ENCODE measurements at places on chromosomes 5 and 9.

DNA sequence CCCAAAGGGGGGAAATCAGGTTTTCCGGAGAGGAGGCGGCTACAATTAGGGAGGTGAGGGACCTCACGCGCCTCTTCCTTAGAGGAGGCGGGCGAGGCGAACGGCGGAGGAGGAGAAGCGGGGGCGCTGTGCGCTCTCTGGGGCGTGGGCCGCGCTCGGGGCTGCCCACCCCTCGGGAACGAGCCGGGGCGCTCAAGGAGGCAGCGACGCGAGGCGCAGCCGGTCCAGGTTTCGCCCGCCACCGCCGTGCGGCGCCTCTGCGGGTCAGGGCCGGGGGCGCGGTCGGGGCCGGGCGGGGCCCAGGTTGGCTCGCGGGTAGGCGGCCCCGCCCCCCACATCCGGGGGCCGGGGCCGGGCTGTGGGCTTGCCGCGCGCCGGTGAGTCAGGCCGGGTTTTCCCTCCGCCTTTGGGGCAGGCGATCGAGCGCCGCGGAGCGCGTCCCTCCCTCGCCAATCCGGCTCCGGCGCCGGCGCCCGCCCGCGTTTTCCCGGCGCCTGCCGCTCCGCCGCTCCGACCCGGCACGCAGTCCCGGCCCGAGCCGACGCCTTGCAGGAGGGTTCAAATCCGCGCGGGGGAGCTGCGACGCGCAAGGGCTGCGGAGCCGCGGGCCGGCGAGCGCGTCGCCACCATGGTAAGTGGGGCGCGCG lies at the start of gene N4BP3:
Gene N4BP3 (plus strand): TSS at position 392 of the 647 bp plus-strand sequence. CDS start 6,052 bp downstream, outside the sequence.
- DNase-seq, result peak; percentile 45

DNA sequence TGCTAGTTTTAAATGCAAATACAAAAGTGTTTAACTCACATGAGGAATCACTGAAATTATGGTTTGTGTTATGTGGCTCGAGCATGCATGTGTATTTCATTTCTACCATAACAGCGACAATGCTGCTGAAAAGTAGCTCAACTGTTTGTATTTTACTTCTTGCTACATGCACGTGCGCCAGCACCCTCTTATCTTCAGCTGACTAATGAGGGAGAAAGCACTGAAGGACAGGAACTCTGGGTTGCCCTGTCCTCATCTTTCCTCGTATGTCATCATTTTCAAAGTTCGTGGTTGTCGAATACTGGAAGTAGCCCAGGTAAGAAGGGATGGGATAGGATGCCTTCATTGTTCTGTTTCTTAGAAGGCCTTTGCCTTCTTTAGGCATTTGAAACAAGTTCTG lies 120.3 kb downstream of the SYK start:
- DNase-seq, result no peak

- DNase-seq, result no peak
These were observed 23.2 kb upstream of the RCL1 start for GRCh38 chr9:4769321-4770080.

DNA sequence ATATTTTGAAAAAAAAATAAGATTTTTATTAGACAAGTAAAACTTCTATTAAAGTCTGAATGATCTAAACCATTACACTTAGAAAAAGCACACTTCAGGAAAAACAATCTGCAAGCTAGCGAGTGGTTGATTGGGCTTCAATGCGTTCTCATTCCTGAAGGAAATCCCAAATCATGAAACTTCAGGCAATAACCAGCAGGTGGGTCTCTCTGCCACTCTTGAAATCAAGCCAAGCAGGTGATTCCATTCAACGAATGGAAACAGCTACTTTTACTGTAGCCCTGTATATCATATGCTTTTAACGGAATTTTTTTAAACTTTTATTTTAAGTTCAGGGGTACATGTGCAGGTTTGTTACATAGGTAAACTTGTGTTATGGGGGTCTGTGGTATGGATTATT lies 234.5 kb upstream of the TRPM3 start:
- no peak for DNase-seq

- DNase-seq, result no peak
These were observed 219.6 kb upstream of the ZNF462 start for GRCh38 chr9:106643211-106643930.

DNA sequence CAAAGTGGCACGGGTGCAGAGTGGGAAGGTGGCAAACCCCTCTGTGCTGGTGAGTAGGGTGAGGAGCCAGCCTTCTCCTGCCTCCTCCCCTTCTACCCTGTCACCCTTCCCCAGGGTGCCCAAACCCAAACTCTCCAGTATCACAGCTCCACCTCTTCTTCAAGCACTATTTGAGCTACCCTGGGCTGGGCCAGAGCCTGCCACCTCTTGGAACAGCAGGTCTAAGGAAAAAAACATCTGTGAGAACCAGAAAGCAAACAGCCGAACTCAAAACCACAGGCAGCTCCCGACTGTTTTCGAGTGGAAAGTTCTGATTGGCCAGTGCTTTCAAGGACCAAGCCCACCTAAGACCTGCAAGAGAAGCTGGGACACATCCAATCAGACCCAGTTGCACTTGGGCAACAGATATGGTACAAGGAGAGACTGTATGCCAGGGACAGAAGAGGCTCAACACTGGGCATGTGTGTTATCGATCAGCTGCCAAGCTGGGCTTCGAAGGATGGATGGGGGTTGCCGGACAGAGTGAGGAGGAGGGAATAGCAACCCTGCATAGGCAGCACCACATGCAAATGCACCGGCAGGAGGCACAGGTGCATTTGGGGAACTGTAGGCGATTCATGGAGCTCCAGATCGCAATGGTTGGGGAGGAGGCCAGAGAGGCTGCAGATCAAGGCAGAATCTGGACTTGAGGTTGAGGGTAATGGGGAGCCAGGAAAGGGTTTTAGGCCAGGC lies 19.7 kb downstream of the ACSL6 start:
- DNase-seq, result no peak

GRCh38 chr5:145495741-145496140 lies 339.4 kb downstream of the PRELID2 start:
- DNase-seq, result no peak

DNA sequence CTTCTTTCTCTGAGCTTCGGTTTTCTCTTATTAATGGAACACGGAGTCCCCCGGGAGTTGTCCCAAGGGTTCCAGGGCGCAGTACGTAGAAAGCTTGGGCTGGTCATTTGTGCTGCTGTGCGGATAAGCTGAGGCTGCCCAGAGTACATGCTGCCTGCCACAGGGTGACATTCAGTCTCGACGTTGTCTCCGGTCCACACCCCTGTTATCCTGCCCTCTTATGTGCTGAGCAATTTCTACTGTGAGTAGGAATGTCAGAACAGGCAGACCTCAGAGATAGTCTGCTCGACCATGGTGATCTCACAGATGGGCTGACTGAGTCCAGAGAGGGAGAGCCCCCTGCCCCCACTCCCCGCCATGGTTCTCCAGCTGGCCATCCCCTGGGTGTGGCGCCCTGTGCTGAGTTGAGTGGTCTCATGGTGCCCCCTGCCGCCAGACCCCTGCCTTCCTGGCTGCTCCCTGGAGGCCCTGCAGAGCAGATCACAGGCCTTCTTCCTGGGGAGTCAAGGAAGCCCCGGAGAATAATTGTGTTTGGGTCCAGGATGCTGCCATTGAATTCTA lies 124.0 kb downstream of the RGS3 start:
- DNase-seq, result no peak

- DNase-seq, result no peak
These were observed 18.4 kb upstream of the CNTLN start for GRCh38 chr9:17116400-17116837.

- no peak for DNase-seq
These were observed 105.2 kb downstream of the MARCHF11 start for GRCh38 chr5:16074358-16074757.

- no peak for DNase-seq
These were observed 126.0 kb upstream of the IL12B start for GRCh38 chr5:159456261-159456660.

- DNase-seq, result no peak
These were observed 117.4 kb upstream of the PANK3 start for GRCh38 chr5:168696611-168697010.

- no peak for DNase-seq
These were observed 334.6 kb downstream of the SPOCK1 start for GRCh38 chr5:137164536-137164935.

All from T follicular helper cell (primary cell).